Esophagus muscularis mucosa (tissue), 4 donors: ENCODE measurements at places on chromosomes 6 and 20.

DNA sequence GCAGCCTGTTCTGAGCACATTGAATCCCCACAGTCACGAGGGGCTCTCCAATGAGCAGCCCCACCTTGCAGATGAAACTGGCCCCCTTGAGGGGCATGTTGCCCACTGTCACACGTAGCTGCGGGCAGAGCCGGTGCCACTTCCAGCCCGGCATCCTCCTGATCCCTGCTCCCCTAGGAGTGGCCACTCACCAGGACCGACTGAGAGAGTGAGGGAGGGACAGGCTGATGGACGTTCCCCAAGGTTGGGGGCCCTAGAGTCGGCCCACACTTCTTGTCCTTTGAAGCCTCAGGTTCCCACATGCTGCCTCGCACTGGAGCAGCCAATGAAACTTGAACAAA lies 10.5 kb downstream of the ENTPD6 start:
- DNase-seq: no peak

- DNase-seq: no peak
These were observed 697.2 kb upstream of the CITED2 start for GRCh38 chr6:140071601-140072062.

DNA sequence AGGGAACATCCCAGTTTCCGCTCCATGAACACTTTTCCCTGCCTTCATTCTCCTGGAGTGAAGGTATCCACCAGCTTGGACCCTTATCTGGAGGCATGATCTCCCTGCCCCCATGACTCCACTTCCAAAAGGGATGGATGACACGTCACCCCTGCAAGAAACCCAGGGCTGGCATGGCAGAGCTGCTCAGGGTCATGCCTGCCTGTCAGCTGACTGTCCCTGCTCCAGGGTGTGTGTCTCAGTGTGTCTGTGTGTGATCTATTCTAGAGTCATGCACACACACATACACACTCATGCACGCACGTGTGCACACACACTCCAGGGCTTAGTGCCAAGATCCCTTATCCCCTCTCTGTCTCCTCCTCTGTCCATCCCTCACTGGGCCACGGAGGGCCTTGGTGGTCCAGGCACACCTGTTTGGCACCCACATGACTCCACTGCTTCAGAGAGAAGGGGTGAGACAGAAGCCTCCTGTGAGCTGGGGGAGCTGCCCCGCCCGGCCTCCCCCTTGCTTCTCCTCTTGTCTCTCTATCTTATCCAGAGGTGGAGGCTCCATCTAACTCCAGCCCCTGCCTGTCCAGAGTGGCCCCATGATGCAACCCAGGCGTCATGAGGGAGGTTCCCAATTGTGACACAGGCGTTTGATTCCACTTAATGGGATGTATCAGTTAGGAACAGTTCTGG lies 290.9 kb downstream of the CDC5L start:
- DNase-seq: no peak

DNA sequence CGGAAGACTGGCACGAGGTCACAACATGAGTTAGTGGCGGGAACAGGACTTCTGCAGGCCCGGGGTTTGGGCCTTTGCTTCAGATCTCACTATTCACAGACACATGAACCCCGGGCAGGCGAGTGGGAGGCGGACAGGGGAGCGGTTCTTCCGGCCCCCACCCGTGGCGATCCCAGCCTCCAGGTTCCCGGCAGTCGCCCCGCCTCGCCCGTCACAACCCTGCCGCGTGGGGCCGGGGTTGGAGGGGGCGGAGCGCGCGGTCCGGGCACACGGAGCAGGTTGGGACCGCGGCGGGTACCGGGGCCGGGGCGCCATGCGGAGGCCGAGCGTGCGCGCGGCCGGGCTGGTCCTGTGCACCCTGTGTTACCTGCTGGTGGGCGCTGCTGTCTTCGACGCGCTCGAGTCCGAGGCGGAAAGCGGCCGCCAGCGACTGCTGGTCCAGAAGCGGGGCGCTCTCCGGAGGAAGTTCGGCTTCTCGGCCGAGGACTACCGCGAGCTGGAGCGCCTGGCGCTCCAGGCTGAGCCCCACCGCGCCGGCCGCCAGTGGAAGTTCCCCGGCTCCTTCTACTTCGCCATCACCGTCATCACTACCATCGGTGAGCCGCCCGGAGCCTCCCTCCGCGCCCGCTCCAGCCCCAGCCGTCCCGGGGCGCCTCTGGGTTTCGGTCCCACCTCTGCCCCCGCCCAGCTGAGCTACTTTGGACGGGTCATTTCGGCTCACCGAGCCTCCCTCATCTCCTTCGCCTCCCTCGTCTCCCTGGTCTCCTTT lies at the start of gene KCNK15:
Gene KCNK15 (plus strand): TSS at position 268 of the 769 bp plus-strand sequence. CDS start 46 bp downstream, at position 314.
- DNase-seq: no peak

DNA sequence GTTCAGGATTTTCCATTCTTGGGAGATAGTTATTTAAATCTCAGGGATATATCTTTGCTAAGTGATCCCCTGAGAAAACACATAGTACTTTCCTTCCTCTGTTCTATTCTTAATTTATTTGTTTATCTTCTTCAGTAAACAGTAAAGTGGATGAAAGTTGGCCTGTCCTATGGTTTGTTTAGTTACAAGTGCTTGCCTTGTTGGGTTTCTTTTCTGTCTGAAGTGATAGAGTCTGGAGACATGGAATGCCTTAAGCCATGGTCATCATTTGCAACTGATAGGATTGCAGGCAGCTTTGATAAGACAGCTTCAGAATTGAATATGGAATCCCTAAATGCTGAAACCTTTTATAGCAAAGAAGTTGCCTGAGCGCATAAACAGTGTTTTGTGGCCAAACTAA lies 4.9 kb downstream of the ADGRG6 start:
- no peak for DNase-seq

GRCh38 chr20:17825960-17826843 lies 126.4 kb downstream of the BANF2 start:
- no peak for DNase-seq

DNA sequence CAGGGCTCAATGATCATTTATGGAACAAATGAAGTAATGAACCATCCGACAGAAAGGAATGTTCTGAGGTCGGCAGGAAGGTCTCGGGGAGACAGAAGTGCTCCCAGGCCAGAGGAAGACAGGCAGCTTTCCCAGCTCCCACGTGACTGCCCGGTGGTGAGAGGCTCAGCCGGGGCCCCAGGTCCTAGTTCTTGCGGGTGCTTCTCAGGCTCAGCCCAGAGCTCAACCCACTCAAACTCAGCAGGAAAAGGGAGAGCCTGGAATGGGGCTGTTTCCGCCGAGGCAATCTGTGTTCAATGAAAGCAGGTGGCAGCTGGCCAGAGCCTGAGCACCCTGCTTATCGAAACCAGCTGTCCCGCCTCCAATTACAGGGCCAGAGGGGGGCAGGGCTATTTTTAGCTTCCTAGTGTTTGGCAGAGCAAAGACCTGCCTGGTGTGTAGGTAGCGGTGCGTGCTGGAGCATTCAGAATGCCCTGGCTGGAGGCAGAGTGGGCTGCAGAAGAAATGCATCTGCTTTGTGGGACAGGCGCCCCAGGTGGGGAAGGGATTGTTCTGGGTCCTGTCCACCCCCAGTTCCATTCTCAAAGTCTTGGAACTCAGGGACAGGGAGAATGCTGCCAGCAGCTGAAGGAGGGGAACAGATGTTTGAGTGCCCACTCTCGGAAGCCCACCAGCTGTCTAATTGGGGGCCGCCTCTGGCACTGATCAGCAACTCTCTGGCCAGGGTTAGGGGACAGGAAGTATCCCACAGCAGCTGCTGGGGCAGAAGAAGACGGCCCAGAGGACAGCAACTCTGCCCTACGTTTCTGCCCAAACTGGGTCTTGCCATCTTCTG lies 145.1 kb downstream of the PREX1 start:
- DNase-seq: no peak

- no peak for DNase-seq
These were observed 4.9 kb upstream of the ASCC3 start for GRCh38 chr6:100886076-100886475.

GRCh38 chr20:9227896-9228615 lies 159.2 kb downstream of the PLCB4 start:
- no peak for DNase-seq

- DNase-seq: no peak
These were observed 77.1 kb upstream of the CDYL start for GRCh38 chr6:4698901-4699659.

- no peak for DNase-seq
These were observed 28.0 kb upstream of the NEDD9 start for GRCh38 chr6:11260249-11261038.

DNA sequence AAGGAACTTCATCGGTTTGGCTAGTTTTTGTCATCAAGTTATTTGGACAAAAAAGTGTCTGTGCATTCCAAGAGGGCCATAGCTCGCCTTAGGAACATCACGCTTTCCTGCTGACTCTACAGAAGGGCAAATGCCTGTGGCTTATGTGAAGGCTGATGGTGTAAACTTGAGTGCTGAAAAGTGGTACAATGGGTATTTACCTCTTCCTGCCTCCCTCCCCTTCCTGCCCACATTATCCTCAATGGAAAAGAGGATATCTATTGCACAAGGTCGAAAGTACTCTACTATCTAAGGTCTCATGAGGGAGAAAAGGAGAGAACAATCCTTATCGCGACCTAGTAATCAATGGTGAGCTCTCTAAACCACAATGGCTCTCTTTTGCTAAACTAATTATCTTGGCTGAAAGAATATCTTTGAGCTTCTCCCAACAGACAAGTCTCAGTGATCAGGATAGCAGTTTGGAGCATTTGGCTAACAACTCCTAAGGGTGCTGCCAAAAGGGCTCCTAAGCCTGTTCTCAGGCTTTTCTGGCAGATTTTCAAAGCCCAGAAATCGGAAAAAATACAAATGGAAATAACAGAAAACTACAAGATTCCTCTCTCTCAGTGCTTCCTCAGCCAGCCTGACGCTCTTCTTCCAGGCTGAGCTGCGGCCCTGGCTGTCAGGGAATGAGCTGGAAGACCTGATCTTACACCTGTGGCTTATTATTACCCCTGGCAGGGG lies 42.6 kb upstream of the ENPP1 start:
- no peak for DNase-seq

- DNase-seq: no peak
These were observed 8.8 kb downstream of the MDFI start for GRCh38 chr6:41647061-41647511.

DNA sequence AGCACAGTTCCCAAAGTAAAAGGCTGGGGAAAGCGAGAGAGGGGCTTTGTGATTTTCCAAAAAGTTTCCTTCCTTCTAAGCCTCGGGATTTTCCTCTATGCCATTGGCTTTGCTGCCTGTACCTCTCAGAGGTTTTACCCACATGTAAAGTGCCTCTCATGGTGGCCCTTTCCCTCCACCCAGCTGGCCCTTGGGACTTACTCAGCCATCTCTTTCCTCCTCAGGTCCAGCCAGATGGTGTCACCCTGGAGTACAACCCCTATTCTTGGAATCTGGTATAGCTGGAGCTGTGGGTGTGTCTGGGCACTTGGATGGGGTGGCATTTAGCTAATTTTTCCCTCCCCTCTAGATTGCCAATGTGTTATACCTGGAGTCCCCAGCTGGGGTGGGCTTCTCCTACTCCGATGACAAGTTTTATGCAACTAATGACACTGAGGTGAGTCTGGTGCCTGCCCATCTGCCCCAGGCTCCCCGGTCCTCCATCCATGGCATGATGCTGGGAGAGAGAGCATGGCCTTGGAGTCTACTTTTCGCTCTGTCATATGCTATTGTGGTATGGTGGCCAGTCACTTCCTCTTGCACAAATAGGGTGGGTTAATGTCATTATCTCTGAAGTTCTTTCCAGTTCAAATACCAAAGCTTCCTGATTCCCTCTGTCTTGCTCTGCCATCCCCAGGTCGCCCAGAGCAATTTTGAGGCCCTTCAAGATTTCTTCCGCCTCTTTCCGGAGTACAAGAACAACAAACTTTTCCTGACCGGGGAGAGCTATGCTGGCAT lies 1.1 kb downstream of the CTSA start:
- DNase-seq: no peak

- DNase-seq: no peak
These were observed 268.8 kb downstream of the TMEM242 start for GRCh38 chr6:157054531-157054979.

GRCh38 chr6:32047855-32048766 lies 9.9 kb downstream of the CYP21A2 start:
- DNase-seq: no peak
